ENCODE measurements at places on chromosomes 4 and X.

GRCh38 chrX:46759645-46759974 is 692 bp upstream of the SLC9A7 start:
- DNase-seq, result no peak

GRCh38 chr4:154307451-154307850 is 184.1 kb downstream of the DCHS2 start:
- DNase-seq, result no peak

DNA sequence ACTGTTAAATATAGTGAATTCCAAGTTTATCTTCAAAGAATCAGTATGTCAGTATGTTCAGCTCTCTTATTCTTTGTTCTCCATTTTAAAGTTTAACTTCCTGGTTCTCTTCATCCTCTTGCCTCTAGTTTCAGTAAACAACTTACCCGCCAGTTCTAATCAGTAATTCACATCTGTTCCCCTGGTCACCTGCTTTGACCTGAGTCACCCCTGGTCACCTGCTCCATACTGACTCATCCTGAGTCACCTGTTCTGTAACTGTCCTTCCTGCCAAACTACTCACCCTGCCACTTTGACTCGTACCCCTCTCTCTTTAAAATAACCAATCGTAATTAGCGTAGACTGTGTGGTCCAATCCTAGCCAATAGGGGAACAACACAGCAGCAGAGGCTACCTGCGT is 992.7 kb upstream of the HS3ST1 start:
- no peak for DNase-seq

GRCh38 chrX:30643313-30643821 is 9.9 kb upstream of the GK start:
- DNase-seq, result no peak

- no peak for DNase-seq
Observed at GRCh38 chrX:153764786-153765137, 713 bp downstream of the PLXNB3 start.

GRCh38 chrX:37781081-37781480 is 1.2 kb downstream of the CYBB start:
- DNase-seq, result no peak

DNA sequence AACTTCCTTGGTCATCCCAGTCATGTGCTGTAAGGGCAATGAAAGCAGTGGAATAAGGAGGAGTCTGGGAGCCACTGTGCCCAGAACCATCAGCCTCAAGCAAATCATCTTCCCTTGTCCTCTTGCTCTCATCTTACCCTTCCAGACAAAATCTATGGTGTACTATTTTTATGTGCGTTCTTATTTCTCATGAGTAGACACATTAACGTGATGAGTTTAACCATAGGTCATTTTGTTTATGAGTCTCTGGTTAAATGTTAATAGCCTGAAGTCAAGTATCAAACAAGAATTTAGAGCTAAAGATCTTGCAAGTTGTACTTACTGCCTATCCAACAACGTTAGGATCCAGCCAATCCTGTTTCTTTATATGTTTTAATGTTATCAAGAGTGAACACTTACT is 495.3 kb downstream of the SPRY1 start:
- DNase-seq, result no peak

- DNase-seq, result no peak
Observed at GRCh38 chrX:150182161-150182560, 181.0 kb upstream of the MAMLD1 start.

- peak; percentile 24 for DNase-seq
Observed at GRCh38 chrX:129983575-129984110, 1.2 kb downstream of the BCORL1 start.

GRCh38 chr4:164847967-164848649 is 28.9 kb upstream of the APELA start:
- DNase-seq, result no peak

- DNase-seq, result no peak
Observed at GRCh38 chr4:153204728-153205648, 745 bp downstream of the TRIM2 start.

DNA sequence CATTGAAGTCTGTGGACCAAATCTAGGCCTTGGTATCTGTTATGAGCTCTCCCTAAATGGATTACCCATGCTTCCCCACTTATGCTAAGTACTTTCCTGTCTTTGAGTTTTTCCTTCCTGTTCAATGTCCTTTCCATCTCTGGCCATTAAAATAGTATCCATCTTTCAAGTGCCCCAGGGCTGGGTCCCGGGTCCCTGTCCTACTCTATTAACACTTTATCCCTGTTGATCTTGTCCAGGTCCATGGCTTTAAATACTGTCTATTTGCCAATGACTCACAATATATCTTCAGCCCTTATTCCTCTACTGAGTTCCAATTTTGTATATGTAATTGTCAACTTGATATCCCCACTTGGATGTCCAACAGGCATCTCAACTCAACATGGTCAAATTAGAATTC is 17.7 kb upstream of the RPS6KA3 start:
- no peak for DNase-seq

DNA sequence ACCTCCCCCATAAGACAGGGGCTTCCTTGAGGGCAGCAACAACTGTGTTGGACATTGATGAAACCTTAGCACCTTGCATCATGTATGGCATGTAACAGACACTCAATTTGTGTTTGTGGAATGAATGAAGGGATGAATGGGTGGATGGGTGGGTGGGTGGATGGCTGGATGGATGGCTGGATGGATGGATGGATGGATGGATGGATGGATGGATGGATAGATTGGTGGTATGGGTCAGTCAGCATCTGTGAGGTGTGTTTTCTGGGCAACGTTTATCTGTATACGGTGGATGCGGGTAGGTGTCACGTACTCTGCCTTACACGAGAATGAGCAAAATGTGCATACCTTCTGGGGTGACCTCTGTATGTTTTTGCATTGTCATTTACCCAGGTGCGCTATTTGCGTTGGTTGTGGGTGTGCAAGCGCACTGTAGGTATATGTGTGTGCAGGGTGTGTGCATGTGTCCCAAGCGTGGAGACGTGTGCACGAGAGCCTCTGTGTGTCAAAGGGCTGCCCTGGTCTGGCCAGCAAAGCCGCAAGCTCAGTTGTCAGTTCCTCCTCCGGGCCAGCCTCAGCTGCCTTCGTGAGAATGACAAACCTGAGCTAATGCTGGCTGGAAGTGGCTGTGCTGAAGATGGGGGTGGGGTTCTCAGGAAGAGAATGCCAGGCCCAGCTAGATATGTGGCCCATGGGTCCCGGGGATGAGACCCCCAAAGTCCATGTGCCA is 26.5 kb downstream of the ELF4 start:
- DNase-seq, result no peak

DNA sequence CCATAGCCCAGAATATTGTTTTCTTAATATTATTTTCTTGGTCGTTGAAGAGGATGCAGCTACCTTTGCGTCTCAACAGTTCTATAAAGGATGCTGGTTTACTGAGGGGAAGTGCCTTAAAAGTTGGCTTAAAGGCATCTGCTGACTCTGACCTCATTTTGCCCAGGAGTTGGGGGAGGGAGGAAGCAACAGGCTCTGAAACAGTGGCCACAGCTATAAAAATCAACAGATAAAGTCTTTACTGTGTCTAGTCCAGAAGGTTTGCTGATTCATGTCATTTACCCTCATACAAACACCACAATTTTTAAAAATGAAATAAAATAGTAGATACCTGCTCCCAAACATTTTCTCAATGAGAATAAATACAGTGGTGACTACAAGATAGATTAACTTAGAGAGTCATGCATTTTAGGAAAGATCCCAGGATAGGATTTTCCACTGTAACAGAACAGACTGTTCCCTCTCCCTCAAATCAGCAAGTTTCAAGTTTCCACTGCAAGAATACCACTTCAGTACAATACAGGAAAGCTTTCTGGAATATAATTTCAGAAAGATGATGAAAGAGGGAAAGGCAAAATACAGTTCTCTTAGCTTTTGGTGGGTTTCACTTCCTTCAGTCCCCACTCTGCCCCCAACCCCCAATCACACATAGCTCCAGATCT is 1.9 kb downstream of the PHKA1 start:
- no peak for DNase-seq

DNA sequence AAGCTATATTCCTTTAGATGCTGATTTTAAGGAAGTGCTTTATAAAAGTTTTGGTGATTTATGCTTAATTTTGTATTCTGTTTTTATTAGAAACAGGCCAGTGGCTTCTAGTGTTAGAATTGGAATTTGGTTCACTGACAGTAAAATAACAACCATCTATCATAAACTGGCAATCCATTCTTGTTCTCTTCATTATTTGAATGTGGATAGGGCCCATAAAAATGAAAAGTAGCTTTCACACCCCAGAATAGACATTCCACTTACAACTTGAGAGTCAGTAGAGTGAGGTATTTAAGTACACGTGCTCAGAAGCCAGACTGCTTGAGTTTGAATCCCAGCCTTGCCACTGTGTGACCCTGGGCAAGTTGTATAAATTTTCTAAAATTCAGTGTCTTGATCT is 232.4 kb upstream of the CTSO start:
- DNase-seq, result no peak

DNA sequence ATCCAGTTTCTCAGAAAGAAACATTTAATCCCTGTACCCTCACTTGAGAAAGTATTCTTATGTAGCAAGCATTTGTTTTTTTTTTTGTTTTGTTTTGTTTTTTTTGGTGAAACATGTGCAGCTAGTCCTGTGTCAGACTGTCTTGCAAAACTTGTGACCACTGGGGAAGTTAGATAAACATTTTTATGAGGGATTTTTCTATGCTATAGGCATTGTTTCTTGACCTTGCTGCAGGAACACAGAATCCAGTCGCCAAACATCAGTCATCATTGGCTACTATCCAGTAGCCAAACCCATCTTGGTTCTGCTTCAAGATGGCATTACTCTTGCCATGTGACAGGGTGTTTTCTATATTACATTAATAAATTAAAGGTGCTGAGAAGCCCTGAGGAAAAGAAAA is 7.7 kb upstream of the MAPK10 start:
- DNase-seq, result no peak

DNA sequence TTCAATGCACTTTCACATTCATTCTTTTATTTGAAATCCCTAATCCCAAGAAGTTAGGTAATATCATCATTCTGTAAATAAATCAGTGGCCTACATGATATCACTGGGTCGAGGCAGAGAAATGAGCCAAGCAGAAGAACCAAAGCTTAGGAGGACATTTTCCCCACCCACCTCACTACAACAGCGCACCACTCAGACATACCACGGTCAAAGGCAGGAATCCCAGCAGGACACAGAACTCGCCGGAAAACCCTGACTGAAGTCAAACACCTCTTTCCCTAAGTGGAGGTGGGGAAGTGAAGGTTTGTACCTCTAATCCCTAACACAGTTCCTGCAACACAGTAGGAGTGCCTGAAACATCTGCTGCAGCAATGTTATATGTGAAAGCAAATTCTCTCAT is 21.5 kb downstream of the RELL1 start:
- no peak for DNase-seq

GRCh38 chr4:123463869-123464268 is 67.3 kb downstream of the SPRY1 start:
- DNase-seq, result no peak

DNA sequence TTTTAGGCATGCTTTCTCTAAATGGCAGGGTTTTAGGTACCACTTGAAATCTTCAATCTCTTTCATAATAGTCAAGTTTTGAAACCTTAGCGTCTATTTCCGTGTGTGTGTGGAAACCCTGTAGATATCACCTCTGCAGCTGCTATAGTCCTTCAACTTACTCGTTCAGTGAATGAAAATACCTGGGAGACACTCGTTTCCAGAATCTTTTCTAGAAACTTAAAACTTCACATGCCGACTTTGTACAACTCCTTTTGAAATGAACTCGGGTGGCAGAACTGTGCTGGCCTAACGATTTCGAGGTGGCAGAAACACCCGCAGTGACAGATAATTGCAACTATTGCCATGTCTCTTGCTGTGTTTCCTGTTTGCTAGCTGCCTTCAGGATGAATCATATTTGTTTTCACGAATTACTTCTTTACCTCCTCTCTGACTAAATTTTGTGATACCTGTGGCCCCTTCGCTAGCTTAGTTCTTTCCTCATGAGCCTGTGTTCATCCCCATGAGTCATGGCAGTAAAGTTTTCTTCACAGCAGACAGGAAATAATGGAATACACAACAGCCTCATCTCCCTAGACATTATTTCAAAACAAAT is 104.7 kb upstream of the SMIM10 start:
- no peak for DNase-seq

GRCh38 chrX:9885150-9885549 is 82.0 kb upstream of the CLDN34 start:
- peak; percentile 64 for DNase-seq

All from NCI-H1092 treated with DMSO at 0.1 percent for 48 hours (cell line).